ENCODE measurements at places on chromosomes 6 and 20.

DNA sequence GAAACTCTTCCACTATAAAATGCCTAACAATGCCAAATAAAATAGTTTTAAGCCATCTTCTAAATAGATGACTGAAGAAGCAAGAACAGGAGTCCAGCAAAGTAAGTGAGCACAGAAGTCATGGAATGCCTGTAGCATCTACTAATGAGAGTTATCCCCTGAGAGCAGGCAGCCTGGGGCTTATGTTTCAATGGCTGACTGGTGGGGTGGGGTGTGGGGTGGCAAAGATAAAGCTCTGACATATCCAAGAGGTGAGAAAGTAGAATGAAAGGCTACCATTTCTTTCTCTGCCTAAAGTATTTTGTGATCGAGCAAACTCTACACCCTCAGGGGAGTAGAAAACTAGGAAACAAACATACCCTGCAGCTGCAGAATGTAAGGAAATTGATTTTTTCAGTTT is 348.8 kb downstream of the TFAP2B start:
- no peak for DNase-seq

- DNase-seq = no peak
Observed at GRCh38 chr20:21049305-21049828, 56.8 kb downstream of the LINC00237 start.

- no peak for DNase-seq
Observed at GRCh38 chr6:124028117-124028516, 224.5 kb downstream of the NKAIN2 start.

- DNase-seq = no peak
Observed at GRCh38 chr20:2149507-2149906, 47.9 kb downstream of the STK35 start.

DNA sequence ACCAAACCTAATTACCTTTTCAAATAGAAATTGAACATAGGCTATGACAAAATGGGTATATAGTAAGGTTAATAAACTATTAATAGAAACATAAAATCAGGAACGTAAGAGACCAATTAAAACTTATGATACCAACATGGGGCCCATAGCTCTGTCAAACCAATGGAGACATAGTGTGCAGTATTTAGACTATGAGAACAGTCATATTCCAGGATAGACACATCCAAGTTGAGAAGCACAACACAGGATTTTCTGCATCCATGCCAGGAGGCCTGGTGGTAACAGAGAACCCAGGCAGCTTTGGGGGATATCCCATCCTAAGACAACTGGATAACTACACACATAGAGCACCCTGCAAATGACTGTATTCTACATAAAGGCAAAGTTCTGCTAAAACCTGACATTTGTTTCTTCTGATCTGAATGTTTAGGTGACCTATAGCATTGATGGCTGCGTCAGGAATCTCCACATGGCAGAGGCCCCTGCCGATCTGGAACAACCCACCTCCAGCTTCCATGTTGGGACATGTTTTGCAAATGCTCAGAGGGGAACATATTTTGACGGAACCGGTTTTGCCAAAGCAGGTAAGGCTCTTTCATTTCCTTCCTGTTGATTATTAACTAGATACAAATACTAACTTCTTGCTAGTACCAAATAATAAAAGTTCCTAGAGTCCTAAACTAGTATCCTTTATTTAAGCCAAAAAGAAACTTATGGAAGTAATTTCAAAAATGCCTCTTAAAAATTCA is 202.7 kb downstream of the ARHGAP18 start:
- no peak for DNase-seq

- no peak for DNase-seq
Observed at GRCh38 chr6:122631571-122632249, 21.5 kb downstream of the PKIB start.

DNA sequence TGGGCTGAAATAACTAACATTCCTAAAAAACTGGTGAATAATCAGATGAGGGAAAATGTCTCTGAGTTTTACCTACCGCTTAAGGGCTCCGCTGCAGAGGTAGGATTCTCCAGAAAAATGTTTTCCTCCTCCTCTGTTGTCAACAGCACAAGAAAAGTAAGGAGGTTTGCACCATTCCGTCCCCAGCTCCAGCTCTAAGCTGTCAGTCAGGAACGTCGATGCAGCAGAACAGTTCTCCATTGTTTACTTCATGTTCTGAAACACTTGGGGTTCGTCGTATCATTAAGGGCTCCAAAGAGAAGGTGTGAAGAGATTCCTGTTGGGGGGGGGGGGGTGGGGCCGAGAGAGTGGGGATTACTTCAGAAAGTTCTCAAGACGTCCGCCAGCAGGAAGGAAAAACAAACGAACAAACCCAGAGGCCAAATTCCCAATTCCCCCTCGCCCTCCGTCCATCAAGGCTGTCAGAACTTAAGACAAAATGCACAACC is 734 bp downstream of the MMS22L start:
- no peak for DNase-seq

DNA sequence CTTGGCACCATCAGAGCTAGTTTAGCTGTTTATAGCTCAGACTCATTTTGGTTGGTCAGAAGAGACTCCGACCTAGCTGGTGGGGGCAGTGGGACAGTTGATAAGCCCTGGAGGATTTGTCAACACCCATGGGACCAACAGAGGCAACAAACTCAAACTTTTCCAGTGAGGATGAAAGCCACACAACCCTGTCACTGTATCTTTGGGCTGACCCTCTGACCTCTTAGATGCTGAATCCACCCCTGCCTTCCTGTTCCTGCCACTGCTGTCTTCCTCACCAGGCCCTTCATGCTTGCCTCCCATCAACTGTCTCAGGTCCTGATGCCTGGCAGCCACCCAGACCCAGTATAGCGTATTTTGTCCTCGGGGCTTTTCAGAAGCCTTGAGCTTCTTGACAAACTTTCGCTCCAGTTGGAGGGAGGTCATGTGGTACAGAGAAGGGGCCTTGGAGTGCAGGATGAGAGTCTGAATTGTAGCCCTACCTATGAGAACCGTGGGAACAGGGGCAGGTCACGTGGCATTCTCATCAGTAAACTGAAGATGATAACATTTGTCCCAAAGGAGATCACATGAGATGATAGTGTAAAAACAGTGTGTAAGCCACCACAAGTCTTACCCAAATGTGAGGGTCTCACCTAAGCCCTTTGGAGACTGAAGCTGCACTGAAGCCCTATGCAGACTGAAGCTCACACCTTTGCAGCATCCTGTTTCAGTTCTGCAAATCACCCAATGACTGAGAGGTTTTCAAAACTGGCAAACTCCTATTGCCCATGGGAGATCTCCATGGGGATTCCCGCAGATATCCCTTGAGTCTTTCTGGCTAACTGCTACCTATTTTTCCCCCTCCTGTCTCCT is 72.0 kb upstream of the F13A1 start:
- no peak for DNase-seq

DNA sequence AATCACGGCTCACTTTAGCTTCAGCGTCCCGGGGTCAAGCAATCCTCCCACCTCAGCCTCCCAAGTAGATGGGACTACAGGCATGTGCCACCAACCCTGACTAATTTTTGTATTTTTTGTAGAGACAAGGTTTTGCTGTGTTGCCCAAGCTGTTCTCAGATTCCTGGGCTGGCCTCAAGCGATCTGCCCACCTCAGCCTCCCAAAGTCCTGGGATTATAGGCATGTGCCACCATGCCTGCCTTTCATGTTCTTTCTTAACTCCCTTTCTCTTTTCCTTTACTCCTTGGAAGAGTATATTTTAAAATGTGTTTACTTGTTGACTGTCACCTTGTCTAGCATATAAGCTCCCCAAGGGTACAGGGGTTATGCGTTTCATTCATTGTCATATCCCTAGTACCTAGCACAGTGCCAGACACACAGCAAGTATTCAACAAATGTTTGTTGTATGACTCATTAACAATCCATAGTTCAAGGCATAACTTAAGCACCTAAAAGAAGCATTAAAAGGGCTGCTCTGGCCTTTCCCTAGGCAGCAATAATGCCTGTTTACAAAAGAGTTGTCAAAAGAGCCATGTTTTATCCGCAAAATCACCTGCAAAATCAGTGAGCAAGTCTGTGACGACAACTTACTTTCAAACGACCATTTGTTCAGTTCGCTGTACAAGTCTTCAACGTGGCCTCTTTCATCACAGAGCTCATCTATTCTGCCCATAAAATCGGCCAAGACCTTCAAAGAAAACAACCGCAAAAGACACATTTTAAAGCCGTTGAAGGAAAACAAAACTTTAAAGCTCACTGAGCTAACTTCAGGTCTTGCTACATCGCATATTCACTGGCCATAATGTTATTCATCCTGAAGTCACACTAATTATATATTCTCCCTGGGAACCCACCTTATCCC is 4.6 kb downstream of the CYP24A1 start:
- no peak for DNase-seq

DNA sequence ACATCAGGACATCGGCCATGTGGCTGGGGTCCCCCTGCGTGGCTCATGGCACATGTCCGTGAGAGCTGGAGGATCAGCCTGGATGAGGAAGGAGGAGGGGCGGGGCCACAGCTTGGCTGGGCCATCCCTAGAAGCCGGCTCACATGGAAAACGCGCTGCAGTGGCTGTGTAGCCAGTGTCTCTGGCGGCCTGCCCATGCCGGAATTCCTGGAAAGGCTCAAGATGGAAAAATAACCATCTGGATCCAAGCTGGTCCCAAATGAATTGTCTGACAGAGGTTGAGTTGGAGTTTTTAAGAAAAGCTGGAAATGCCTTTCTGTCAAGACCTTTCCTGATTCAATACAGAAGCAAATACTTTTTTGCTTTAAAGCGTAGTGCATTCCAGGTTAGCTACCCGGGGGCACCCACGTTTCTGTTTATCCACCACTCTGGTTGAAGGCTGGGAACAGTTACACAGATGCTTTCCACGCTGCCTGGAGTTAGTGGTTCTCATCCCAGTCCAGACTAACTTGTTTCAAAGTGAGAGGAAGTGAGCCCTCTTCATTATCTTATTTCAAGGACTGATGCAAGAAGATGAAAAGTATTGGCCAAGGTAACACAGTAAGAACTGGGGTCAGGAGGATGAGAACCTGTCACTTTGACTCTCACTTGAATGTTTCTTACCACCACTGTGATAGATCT is 99.0 kb downstream of the GMPR start:
- DNase-seq = no peak

DNA sequence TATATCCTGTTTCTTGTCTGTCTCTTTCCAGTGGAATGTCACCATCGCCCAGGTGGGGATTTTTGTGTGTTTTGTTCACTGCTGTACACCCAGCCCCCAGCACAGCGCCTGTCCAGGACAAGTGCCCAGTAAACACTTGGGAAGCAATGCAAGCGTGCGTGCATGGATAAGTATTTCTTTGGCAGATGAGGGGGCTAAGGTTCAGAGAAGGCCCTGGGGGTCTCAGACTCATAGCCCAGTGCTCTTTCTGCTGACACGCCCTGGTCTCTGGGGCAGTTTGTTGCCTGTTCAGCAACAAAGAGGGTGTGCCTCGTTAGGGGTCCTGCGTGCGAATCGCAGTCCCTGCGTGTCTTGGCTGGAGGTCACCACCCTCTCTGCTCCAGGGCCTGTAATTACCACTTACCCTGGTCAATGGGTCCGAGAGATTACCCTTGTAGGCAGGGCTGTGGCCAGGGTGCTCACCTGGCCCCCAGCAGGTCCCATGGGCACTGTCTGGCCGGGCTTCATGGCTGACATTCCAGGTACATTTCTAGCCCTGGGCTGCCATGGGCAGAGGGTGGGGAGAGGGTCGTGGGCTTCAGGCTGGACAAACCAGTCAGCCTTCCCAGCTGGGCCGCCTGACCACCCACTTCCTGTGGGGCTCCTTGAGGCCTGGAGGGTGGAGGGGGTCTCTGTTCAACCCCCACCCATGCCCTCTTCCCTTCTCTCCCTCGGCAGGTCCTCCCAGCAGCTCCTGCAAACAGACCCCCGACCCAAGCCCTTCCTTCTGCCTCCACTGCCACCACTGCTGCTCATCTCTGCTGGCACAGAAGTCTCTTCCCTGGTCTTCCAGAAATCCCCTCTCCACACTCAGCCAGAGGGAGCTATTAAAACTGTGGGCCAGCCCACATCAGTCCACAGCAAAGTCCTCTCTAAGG is 87.1 kb downstream of the CEBPB start:
- no peak for DNase-seq

DNA sequence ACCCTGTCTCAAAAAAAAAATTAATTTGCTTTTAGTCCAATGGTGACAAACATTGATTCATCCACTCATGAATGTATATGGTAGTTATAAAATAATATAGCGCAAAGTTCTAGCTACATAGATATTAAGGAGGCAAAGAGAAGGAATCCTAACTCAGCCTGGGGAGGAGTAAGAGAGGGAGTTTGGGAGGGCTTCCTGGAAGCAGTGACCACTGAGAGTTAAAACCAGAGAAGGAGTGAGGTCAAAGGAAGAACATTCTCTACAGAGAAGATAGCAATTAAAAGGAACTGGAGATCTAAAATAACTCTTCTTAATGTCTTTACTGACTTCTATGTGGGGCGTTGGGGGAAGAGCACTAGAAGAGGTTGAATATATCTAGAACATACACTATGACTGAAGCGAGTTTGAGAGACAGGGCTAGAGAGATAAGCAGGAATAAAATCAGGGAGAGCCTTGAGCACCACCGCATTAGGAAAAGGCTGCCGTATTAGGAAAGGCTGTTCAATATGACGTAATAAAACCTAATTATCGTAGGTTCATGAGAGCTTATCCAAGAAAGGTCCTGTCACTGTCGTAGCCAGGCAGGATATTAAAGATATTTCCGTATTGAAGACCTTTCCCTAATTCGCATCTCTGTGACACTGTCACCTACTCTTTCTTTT is 81.8 kb upstream of the CNKSR3 start:
- DNase-seq = no peak

DNA sequence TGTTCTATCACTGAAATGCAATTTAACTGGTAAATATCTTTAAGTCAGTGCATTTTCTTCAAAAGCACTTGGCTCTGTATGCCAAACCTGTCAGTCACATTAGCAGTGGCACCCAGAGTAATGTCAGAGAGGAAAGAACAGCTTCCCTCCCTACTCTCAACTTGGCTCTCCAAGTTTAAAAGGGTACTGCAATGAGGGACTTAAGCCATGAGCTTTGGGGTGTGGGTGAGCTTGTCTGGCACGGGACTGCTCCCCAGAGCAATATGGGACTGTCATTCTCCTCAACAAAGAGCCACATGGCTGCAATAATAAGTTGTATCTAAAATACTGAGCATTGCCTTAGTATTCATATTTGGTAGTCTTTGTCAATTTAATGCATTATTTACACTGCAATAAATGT is 4.0 kb downstream of the GCM2 start:
- DNase-seq = no peak
